Mesenteric fat pad (tissue), 1 donor: ENCODE measurements at places on chromosomes 12 and 14. TPM values are rescaled to one million over a fixed set of nuclear protein-coding genes. Genes with fewer than 3 reads are reported as not detected.

PYGL gene
- 174 TPM for total RNA-seq

PPP1R36 gene
- total RNA-seq = 1.3 TPM

- no peak for DNase-seq
Measured at GRCh38 chr12:32105986-32106516, 596 bp upstream of the BICD1 start.

DNA sequence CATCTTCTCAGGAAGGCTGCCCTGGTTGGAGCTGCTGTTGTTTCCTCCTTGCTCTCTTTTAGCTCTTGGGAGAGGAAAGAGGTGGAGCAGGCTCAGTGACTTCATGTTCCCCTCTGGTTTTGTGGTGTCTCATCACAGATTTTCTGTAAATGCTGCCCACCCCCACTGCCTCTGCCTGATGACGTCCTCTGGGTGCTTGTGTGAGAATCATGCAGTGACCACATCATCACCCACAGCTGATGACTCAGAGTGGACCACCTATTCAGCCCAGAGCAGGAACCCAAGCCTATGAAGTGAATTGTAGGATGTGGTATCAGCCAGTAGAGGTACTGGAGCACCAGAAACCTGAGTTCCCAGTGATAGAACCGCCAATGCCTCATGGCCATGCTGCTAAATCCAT, at the start of gene GZMB:
GZMB (minus strand) TSS at position 33 of the 400 bp plus-strand sequence; CDS start at position 3, 30 bp downstream.
- DNase-seq = no peak

GRCh38 chr12:2382370-2383155, 329.8 kb downstream of the CACNA1C start:
- peak; percentile 37 for DNase-seq

GRCh38 chr14:23559010-23559925, 3.2 kb downstream of the THTPA start:
- DNase-seq = no peak

GRCh38 chr14:78586681-78587080, 416.5 kb downstream of the NRXN3 start:
- DNase-seq = no peak
